ENCODE measurements at places on chromosomes 2 and 18.

DNA sequence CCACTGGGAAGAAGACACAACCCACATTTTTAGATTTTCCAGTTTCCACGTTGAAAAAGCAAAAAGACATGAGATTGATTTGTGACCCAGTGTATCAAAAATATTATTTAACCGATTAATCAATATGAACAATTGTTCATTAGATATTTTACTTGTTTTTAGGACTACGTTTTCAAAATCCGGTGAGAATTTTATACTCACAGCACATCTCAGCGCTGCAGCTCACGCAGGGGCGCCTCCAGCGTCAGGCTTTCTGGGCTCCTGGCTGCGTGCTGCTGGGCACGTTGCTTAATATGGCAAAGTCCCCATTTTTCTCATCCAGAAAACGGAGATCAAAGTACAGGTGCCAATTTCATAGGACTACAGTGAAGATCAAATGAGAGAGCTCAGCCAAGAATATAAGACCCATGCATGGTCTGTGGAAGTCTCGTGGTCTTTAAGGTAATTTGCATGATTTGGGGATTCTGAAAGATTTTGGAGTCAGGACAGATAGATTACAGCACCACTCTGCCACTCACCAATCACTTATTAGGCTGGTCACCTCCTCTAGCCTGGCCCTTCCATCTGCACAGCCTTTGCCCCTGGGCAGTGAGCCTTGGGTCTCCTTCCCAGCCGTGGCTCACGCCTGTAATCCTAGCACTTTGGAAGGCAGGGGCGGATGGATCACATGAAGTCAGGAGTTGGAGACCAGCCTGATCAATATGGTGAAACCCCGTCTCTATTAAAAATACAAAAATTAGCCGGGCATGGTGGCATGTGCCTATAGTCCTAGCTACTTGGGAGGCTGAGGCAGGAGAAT is 36.2 kb downstream of the PTPN18 start:
- DNase-seq = no peak

DNA sequence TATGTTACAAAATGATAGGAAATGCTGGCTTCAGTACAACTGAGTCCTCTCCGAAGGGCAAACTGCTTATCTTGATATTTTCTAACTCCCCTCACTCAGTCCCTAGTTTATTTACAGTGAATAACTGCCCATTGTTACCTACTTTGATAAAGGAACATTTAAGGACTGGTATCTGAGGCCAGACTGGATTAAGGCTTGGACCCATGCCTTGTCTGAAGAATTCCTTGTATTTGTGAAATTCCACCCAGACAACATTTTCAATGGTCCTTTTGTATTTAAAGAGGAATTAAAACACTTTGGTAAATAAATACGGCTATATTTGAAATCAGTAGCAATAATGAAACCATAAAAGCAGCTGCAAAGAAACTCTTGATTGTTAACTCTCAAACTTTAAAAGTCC is 58.3 kb downstream of the PELI1 start:
- DNase-seq = no peak

- no peak for DNase-seq
Observed at GRCh38 chr2:98219152-98219551, 127.1 kb upstream of the CNGA3 start.

- DNase-seq = no peak
Observed at GRCh38 chr2:70904371-70905216, 31.1 kb upstream of the ATP6V1B1 start.

GRCh38 chr2:229486673-229487072 is 215.6 kb upstream of the PID1 start:
- DNase-seq = no peak

DNA sequence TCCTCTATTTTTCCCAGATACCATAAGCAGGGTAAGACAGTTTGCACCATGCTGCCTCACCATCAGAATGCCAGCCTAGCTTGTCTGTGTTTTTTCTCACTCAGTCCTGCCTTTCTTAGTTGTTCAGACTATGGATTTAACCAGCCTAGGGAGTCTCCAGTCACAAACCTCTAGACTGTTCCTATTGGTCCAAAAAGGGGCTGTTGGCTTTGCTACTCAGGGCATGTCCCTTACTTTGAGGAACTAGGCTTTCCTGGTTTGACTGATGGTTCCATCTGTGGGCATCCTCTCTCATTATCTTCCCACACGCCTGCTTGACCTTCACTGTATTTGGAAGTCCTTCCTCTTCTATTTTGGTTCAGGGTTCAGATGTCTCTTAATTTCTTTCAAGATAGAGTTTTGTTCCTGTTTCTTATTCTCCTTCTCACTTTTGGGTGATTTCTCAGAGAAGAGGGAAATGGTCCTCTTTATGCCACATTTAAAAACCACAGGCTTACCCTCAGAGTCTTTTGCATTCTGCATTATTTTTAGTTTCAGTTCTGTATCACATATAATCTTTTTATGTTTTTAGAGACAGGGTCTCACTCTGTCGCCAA is 31.3 kb upstream of the TMEM131 start:
- DNase-seq = no peak

DNA sequence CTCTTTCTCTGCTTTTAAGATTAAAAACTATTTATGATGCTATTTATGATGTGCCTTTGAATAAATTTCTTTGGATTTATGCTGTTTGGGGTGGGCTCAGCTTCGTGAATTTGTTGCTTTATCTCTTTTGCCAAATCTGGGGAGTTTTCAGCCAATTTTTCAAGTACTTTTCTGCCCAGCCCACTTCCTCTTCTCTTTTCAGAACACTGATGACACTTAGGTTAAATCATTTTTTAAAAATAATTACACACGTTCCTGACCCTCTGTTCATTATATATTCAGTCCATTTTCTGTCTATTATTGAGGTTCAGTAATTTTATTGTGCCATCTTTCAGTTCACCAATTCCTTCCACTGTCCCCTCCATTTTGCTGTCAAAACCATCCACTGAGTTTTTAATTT is 14.8 kb upstream of the BCL2L11 start:
- DNase-seq = no peak

GRCh38 chr2:101089419-101089818 is 61.8 kb downstream of the TBC1D8 start:
- no peak for DNase-seq

GRCh38 chr2:3223080-3223923 is 154.3 kb downstream of the EIPR1 start:
- DNase-seq = no peak

- DNase-seq = no peak
Observed at GRCh38 chr2:204989877-204990276, 444.6 kb downstream of the PARD3B start.

DNA sequence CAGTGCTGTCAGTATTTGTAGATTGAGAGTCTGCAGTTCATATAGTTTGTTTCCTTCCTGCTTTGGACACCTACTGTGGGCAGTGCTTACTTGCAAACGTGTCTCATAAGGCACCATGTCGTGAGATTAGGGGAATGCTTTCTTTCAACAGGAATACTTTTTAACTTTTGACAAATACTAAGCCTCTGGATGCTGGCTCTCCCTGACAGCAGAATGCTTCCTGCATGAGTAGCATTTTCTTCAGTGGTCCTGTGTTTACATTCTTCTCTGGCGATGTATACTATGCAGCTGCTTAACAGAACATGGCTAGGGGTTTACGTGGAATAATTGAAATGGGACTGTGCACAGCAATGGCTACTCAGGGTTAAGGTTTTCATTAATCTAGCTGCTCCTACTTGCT is 807.5 kb downstream of the MBD2 start:
- DNase-seq = no peak

- DNase-seq = no peak
Observed at GRCh38 chr2:43824512-43824911, 14.1 kb downstream of the ABCG5 start.

GRCh38 chr2:31580321-31581117 is at the start of gene SRD5A2:
Gene SRD5A2, minus strand, starts transcription at chr2:31580938. Its CDS starts 38 bp downstream, at chr2:31580900.
- no peak for DNase-seq

DNA sequence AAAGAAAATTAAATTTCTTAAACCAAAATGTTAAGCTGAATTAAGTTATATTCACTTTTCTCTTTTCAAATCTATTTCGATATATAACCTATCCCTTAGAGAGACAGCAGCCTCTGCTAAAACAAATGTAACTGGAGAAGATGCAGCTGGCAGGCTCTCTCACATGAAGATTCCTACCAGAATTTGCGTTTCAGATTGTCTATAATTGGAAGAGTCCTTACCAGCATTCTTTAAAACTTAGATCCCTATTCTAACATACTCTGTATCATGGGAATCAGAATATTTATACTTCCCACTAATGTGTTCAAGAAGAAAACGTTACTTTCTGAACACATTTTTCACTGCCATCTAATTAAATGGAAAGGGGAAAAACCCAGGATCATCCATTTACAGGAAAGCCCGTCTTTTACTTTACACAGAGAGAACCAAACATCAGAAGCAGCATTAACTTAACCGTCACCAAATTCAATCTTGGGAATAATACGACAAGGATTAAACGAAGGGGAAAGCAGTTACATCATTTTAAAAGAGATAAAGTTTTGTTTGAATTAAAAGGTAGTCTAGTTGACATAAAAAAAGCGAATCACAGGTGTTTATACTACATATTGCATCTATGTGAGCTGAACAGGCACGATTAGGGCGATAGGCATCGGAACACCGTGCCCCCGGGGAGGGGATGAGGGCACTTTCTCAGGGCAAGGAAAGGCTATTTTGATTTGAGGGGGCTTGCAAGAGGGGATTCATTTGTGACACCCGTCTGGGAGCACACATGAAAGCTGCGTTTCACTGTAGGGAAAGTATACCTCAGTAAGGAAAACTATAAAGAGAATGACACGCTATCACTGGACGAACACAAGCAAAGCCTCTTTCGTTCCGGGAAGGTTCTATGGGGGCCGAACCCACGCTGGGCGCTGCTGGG is 1.3 kb downstream of the PTPN2 start:
- DNase-seq = no peak

DNA sequence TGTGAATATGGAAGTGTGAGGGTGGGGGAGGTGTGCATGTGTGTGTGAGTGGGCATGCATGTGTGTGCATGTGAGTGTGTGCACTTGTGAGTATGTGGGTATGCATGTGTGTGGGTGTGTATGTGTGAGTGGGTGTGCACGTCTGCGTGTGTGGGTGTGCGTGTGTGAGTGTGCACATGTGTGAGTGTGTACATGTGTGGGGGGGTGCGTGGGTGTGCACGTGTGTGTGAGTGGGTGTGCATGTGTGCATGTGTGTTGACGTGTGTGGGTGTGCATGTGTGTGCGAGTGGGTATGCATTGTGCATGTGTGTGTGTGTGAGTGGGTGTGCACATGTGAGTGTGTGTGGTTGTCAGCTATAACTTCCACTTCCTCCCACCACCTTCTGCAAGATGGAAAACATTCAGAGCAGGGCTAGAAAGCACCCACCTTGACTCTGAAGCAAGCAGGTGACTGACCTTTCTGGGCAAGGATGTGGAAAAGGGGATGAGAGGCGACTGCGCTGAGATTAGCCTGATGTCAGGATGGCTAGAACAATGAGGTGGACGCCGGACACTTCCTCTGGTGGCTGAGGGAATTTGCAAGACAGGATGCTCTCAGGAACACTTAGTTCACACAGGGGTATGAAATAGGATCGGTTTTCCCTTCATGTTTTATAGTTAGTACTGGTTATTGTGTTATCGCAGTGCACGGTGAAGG is 103.6 kb downstream of the ACKR3 start:
- DNase-seq = no peak

- DNase-seq = no peak
Observed at GRCh38 chr2:3737128-3737527, 33.8 kb downstream of the DCDC2C start.

GRCh38 chr2:178679891-178680290 is 127.3 kb downstream of the TTN start:
- DNase-seq = no peak

GRCh38 chr2:47054036-47054555 is 101.0 kb downstream of the STPG4 start:
- no peak for DNase-seq

GRCh38 chr2:174704061-174704460 is 60.2 kb downstream of the CHRNA1 start:
- DNase-seq = no peak

- DNase-seq = no peak
Observed at GRCh38 chr2:122433123-122433754, 677.8 kb downstream of the TSN start.
